ENCODE measurements at places on chromosomes 12 and 14.

DNA sequence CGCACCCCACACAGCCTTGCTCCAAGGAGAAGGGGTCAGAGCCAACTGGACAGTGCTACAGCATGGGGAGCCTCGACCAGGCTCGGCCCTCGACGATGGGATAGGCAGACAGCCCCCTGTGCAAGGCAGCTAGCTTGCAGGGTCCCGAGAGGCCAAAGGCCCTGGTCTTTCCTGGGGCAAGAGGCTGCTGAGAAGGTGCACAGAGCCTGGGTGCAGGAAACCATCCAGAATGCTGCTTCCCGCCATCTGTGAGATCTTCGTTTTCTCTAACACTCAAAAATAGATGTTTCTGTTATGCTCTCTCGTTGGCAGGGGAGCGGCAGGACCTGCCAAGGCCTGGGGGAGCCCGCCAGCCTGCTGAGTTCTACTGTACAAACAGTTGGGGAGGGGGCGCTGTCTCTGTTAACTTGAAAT lies 168.0 kb upstream of the RTL1 start:
- DNase-seq, result no peak

- DNase-seq, result no peak
Observed at GRCh38 chr12:56808954-56809353, 45.8 kb downstream of the HSD17B6 start.

DNA sequence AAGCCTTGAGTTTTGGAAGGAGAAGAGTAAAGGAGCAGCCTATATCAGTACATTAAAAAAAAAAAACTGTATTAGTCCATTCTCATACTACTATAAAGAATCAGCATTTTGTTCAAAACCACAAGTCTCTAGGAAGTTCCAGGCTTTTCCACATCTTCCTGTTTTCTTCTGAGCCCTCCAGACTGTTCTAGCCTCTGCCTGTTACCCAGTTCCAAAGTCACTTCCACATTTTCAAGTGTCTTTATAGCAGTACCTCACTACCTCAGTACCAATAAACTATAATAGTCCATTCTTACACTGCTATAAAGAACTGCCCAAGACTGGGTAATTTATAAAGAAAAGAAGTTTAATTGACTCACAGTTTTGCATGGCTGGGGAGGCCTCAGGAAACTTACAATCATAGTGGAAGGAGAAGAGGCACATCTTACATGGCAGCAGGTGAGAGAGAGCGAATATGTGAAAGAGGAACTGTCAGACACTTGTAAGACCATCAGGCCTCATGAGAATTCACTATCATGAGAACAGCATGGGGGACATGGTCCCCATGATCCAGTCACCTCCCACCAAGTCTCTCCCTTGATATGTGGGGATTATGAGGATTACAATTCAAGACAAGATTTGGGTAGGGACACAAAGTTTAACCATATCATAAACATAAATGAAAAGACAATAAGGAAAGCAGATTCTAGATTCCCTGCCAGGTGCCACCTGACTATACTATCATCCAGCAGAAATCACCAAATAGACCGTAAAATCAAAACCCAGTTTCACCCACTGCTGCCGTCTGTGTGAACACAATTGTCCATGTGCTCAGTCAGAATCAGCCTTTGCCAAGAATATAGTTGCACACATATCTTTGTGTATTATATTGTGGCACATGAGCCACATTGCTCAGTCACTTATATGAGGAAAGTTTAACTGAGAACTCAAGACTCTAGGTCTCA lies 27.8 kb downstream of the TOGARAM1 start:
- DNase-seq, result no peak

GRCh38 chr12:123599721-123600120 lies 2.2 kb upstream of the DDX55 start:
- DNase-seq, result no peak

DNA sequence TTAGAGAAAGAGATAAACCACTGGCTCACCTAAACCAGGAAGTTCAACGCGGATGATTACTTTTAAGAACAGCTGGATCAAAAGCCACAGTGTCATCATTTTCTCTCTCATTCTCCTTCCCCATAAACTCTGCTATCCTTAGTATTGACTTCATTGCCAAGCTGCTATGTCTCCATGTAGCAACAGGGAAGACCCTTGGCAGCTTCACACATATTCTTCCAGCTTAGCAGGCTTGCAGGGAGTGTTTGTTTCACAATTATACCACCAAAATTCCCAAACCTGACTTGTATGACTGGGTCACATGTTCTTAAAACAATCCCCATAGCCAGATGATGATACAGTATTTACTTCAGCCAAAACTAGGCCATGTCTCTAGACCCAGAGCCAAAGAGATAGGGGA lies 235.5 kb downstream of the PAWR start:
- DNase-seq, result no peak

GRCh38 chr14:100399052-100399849 lies 76.1 kb downstream of the SLC25A47 start:
- no peak for DNase-seq

DNA sequence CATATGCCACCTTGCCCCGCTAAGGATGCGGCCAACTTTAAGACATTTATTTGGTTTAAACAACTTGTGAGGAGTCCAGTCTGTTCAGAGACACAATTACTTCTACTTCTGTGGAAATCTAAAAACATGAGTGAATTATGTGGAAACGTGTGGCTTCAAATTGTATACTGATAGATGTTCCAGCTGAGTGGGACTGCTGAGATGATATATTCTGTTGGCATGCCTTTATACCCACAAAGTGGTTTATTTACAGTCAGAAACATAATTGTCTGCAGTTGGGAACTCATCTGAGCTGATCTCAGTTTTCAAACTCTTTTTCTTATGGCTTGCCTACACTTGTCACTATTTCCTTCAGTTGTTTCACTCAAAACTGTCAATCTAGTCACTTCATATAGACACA lies 67.8 kb downstream of the FLRT2 start:
- DNase-seq, result no peak

DNA sequence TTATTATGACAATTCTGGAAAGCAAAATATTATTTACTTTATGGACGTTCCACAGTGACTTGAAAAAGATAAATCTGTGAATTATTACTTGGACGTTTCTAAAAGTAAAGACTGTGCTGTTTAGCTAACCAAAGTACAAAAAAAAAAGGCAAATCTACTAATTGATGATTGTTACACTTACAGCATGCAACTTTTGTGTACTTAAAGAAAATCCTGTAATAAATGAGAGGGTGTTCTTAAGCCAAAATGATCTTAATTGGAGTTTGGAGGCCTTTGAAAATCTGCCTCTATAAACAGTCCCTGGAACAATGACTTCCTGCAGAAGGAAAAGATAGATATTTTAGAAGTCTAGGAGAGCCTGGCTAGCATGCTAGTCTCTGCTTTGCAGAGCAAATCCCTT lies 434.0 kb upstream of the SYT1 start:
- DNase-seq, result no peak

DNA sequence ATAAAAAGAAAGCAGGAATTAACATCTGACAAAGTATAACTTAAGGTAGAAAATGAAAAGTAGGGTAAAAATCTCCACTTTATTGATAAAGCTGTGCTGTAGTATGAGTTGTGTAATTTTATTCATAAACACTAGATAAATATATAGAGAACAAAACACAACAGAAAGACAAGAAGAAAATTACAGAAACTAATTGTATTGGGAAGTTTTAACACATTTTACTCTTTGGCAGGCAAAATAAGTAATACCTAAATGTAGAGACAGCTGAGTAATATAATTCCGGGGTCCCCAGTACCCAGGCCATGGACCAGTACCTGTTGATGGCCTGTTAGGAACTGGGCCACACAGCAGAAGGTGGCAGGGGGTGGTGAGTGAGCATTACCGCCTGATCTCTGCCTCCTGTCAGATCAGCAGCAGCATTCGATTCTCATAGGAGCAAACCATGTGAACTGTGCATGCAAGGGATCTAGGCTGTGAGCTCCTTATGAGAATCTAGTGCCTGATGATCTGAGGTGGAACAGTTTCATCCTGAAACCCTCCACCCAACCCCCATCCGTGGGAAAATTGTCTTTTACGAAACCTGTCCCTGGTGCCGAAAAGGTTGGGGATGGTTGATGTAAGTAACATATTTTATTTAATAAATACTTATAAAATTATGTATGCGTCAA lies 84.4 kb upstream of the ETV6 start:
- DNase-seq, result no peak
